ENCODE measurements at places on chromosomes 2 and 18.

DNA sequence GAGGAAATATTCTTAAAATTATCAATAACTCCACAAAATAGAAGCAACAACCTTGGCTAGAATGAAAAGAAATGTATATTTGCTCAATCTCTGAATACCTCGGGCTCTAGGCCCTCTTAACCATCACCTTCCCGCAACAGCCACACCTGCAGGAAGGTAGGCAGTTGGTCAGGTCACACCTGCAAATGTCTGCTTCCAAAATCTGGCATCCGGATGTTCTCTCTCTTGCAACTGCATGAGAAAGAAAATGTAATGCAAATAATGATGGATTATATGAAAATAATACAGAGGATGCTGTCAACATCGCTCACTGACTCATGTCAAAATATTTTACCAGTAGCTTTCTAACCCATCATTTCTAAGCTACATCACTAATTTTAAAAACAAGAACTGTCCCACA is 148.3 kb downstream of the SATB2 start:
- DNase-seq: no peak

DNA sequence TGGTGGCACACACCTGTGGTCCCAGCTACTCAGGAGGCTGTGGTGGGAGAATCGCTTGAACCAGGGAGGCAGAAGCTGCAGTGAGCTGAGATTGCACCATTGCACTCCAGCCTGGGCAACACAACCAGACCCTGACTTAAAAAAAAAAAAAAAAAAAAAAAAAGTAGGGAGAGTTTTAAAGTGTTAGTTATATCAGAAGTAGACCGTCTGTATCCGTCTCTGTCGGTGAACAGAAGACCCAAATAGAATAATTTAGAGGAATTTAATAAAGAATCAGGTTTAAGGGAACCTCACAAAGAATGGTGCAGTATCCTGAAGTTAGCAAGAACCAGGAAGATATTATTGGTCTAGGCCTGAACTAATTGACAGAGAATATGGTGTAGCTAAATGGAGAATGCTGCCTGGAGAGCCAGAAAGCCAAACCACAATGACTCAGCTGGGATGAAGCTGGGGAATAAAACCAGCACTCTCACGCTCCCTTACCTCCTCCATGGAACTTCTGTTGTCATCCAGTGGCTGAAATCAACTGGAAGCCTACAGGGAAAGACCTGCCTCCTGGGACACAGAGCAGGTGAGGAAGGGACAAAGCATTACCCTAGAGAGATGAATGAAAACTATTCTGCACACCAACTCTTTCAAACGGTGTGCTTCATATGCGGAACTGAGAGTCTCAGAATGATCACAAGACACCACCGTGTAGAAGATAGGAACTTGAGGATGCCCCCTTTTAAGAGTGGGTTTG is 39.1 kb upstream of the PLEKHM3 start:
- DNase-seq: peak; percentile 92

DNA sequence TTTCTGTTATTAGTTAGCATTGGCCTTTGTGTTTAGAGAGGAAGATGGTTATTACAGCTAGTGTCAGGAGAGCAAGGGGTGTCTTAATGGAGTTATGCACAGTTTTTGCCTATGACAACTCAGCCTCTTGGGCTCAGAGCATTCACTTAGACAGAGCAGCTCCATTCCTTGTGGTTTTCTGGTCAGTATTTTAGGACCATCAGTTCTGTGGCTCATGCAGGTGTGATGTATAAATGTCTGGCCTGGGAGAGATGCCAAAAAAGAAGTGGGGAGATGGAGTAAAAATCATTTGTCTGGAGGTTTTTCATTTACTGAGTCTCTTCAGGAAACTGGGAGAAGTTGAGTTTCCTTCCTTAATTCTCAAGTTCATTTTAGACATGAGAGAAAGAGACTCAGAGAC is 79.7 kb downstream of the PRKCE start:
- peak; percentile 45 for DNase-seq

GRCh38 chr2:238947920-238948710 is 100.2 kb downstream of the TWIST2 start:
- peak; percentile 92 for DNase-seq

DNA sequence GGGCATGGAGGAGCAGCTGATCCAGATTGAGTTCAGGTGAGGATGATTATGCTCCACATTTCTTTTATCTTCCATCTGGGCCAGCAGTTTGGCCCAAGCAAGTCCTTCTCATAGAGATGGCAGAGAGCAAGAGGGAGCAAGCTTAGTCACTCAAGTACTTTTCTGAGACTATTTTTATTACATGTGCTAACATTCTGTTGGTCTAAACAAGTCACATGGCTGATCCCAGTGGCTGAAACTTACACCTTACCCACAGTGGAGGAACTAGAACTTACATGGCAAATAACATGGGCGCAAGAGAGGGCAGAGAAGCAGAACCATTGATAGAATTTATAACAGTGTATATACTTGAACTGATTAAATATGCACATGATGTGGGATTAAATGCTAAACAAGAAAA is 105.7 kb downstream of the KYNU start:
- DNase-seq: no peak

GRCh38 chr2:62545261-62545660 is 39.3 kb upstream of the TMEM17 start:
- DNase-seq: no peak

DNA sequence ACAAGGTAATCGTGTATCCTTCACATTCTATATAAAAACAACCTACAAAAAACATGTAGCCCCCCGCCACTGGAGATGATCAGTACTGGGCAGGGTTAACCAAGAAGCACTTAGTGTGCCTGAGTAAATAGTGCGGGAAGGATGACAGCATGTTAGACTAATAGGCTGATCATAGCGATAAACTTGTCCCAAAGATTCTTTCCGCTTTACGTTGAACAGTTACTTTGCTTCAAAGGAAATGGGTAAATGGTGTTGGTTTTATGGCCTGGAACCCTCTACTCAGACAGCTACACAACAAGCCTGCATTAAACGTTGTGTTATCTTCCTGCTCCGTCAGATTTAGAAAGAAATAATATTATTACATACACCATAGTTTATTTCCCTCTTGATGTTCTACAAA is 67.7 kb downstream of the CTAGE1 start:
- DNase-seq: peak; percentile 35

GRCh38 chr2:195779491-195779890 is 122.5 kb downstream of the SLC39A10 start:
- DNase-seq: no peak

DNA sequence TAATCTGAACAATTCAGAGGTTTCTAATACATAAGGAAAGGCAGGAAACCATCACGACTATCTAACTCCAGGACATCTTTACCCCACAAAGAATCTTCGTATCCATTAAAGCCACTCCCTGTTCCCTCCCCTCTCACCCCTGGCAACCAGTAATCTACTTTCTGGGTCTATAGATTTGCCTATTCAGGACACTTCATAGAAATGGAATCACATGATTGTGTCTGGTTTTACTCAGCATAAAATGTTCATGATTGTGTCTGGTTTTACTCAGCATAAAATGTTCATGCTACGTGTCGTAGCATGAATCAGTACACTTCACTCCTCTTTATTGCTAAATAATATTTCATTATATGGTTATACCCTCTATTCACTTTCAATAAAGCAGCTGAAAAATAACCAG is 11.6 kb downstream of the FECH start:
- DNase-seq: no peak

DNA sequence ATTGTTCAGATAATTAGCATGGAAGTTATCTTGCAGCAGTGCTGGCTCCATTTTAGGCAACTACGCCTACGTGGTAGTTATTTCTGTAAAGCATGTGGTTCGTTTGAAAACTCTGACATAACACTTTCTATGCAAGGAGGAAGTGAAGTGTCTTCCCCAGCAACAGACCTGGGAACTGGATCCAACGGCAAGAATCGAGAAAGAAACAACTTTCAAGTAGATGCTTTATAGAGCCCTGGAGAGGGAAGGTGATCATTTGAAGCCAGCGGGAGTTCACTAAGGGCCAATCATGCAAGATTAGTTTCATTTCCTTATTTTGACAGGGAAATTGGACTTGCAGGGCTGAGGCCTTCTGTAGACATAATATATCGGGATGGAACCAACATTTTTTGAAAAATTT is 218.3 kb downstream of the ACKR3 start:
- no peak for DNase-seq

- no peak for DNase-seq
These were observed 223.2 kb downstream of the NRXN1 start for GRCh38 chr2:50808694-50809093.

- peak; percentile 84 for DNase-seq
These were observed 141.7 kb downstream of the ZFP36L2 start for GRCh38 chr2:43084699-43085091.

All from fibroblast of skin of right biceps (primary cell).